NCI-H2029 treated with DMSO at 0.1 percent for 48 hours (cell line): ENCODE measurements at places on chromosomes 1 and 21.
A peak's percentile ranks its signal among the peaks of the same experiment; 100 is the strongest.

DNA sequence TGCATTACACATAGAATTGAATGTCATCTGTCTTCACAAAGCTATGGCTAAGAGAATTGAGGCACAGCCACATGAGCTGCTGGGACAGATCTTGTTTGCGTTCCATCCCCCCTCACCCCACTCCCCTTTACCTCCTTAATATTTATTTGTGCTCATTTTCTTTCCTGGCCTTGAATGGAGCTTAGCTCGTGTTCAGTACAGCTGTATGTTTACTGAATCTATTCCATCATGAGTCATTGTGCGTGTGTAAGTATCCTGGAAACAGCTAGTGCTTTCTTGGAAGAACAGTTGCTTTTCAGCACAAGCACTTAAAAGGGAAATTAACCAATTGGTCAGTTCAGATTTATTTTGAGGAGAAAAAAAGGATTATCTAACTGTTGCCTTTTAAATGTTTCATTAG lies 14.7 kb downstream of the PROX1 start:
- DNase-seq: peak; percentile 51

DNA sequence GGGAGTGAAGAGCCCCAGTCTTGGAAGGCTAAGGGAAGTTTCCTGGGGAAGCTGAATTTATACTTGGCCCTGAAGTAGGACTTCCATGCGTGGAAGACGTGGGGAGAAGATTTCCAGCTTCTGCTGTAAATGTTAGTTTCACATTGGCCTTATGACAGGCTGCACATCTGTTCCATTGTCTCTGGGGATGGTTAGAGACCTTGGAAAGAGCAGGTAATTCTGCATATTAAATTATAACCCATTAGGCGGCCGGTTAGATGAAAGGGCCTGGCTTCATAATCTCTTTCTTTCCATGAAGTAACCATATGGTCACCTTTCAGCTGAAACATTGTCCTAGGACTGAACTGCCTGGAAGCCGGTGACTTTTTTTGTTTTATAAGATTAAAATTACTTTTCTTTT lies 37.5 kb downstream of the DPT start:
- no peak for DNase-seq

GRCh38 chr1:200733907-200734306 lies 4.8 kb upstream of the CAMSAP2 start:
- no peak for DNase-seq

DNA sequence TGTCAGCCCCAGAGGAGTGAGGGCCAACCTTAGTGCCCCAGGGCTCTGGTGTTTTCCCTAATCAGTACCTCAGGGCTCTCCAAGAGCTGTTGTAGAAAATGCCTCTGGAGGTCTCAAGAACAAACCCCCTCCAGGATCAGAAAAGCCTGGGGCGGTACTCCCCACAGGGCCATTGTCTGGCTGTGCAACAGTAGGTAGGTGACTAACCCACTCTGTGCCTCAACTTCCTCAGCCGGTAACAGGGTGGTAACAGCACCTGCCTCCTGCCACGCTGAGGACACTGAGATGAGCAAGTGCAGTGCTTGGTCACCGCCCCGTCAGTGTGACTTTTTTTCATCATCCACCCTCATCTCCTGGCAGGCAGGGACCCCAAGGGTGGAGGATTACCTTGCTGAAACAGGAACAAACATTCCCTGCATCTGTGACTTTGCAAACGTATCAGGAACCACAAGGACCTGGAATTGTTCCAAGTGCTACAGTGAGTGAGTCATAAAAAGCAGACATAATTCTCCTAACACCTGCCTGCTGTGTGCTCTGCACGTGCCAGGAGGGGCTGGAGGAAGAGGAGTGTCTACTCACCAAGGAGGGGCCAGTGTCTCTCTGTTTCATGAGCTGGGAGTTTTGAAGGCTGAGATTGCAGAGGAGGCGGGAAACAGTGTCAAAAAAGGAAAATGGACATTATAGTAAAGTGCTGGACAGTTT lies 440.8 kb downstream of the NPHP4 start:
- DNase-seq: peak; percentile 92

GRCh38 chr1:18058981-18059605 lies 48.5 kb upstream of the IGSF21 start:
- no peak for DNase-seq
